ENCODE measurements at places on chromosomes 12 and 14. TPM values are rescaled to one million over a fixed set of nuclear protein-coding genes. Genes with fewer than 3 reads are reported as not detected.

Gene OR10G3
- not detected for total RNA-seq

Gene NPAS3
- not detected for total RNA-seq

Gene OASL
- total RNA-seq = 13.6 TPM

Gene PRR4
- 2.1 TPM for total RNA-seq

Gene AHNAK2
- 0.05 TPM for total RNA-seq

Gene NUAK1
- total RNA-seq = 0.14 TPM

Gene CEBPE
- total RNA-seq = 0.21 TPM

GRCh38 chr12:93982771-93983315, 165.5 kb upstream of the PLXNC1 start:
- peak overlapping the region; percentile 0 for H3K4me3 ChIP-seq
- H3K27me3 ChIP-seq = peaks cover 14% of the 10 kb centered on the region
- H3K27ac ChIP-seq = no peak overlapping the region
- H3K4me1 ChIP-seq = peaks cover 23% of the 10 kb centered on the region

DNA sequence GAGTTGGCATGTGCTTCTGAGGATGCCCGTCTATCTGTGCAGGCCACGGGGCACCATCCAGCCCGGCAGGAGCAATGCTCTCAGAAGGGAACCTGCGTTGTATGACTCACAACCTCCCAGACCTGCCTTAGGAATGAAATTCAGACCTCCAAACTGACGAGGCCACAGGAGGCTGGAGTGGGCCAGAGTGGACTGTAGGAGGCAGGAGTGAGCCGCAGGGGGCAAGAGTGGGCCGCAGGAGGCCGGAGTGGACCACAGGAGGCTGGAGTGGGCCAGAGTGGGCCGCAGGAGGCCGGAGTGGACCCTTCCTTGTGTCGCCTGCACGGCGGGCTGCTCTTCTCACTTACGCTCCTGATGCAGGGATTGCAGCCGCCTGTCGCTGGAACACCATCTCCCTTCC, 11.1 kb upstream of the FBRSL1 start:
- no peaks in the 10 kb centered on the region for H3K36me3 ChIP-seq
- H3K27me3 ChIP-seq = no peaks in the 10 kb centered on the region
- H3K4me3 ChIP-seq = no peak overlapping the region
- H3K27ac ChIP-seq = no peak overlapping the region

DNA sequence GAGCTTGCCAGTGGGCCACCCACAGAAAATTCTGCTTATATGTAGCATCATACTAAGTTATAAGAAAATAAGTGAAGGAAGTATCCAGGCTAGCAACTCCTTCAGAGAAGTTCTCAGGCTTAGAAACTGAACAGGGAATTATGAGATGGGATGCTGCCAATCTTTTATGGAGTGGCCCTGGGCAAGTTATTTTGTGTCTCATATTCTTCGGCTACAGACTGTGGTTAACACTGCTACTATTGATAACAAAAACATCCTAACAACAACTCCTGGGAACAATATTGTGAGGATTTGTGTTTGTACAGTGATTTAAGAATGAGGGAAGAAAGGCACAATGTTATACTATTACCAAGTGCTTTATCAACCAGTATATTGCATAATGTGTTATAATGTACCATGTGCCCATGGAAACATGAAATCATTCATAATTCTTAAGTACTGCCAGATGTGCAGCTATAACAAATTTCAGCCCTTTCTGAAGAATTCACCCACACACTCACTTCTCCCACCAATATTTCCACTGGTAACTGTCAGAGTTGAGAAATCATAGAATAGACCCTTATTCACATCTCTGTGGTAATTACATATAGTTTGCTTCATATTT, 113.3 kb upstream of the SOX5 start:
- H3K36me3 ChIP-seq = no peaks in the 10 kb centered on the region
- H3K27me3 ChIP-seq = no peaks in the 10 kb centered on the region
- H3K27ac ChIP-seq = no peak overlapping the region
- H3K4me3 ChIP-seq = no peak overlapping the region
- DNase-seq = no peak
- H3K4me1 ChIP-seq = no peaks in the 10 kb centered on the region

GRCh38 chr12:43100231-43100630, 451.8 kb downstream of the ADAMTS20 start:
- H3K27ac ChIP-seq = no peak overlapping the region
- no peak for DNase-seq
- no peaks in the 10 kb centered on the region for H3K4me1 ChIP-seq
- H3K36me3 ChIP-seq = no peaks in the 10 kb centered on the region
- H3K4me3 ChIP-seq = no peak overlapping the region
- no peaks in the 10 kb centered on the region for H3K27me3 ChIP-seq

- no peak overlapping the region for H3K27ac ChIP-seq
- H3K27me3 ChIP-seq = no peaks in the 10 kb centered on the region
- H3K36me3 ChIP-seq = no peaks in the 10 kb centered on the region
- no peak overlapping the region for H3K4me3 ChIP-seq
Observed at GRCh38 chr12:80811957-80812708, 95.4 kb downstream of the MYF5 start.

- H3K4me1 ChIP-seq = no peaks in the 10 kb centered on the region
- DNase-seq = no peak
- no peaks in the 10 kb centered on the region for H3K36me3 ChIP-seq
- no peaks in the 10 kb centered on the region for H3K27me3 ChIP-seq
Observed at GRCh38 chr12:88805286-88805685, 225.0 kb upstream of the KITLG start.

- H3K27ac ChIP-seq = no peak overlapping the region
- H3K4me1 ChIP-seq = no peaks in the 10 kb centered on the region
- no peak for DNase-seq
- H3K36me3 ChIP-seq = no peaks in the 10 kb centered on the region
Observed at GRCh38 chr14:58695514-58695913, 57.8 kb downstream of the DACT1 start.

- no peak overlapping the region for H3K4me3 ChIP-seq
- peaks cover 5% of the 10 kb centered on the region for H3K27me3 ChIP-seq
- peaks cover 11% of the 10 kb centered on the region for H3K4me1 ChIP-seq
Observed at GRCh38 chr12:2291182-2291832, 238.5 kb downstream of the CACNA1C start.

DNA sequence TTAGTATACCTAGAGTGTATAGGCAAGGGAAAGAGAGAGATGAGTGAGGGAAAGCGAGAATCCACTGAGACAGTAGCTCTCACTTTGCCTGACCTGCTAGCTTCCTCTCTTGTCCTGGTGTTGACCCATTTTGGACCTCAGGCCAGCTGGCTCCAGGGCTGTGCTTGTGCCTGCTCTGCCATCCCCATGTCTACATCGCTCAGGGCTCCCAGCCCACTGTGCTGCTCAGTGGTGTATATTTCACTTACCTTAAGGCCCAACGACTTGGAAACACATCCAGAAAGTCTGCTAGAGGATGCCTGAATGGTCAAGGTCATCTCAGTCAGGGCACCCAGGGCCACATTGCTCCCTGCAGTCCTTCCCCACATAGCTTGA, 964 bp upstream of the SERPINA4 start:
- DNase-seq = no peak
- no peaks in the 10 kb centered on the region for H3K27me3 ChIP-seq
- peaks cover 2% of the 10 kb centered on the region for H3K36me3 ChIP-seq
- H3K27ac ChIP-seq = no peak overlapping the region

- no peak overlapping the region for H3K27ac ChIP-seq
- no peaks in the 10 kb centered on the region for H3K4me1 ChIP-seq
- H3K4me3 ChIP-seq = no peak overlapping the region
- H3K27me3 ChIP-seq = no peaks in the 10 kb centered on the region
- no peak for DNase-seq
- H3K36me3 ChIP-seq = no peaks in the 10 kb centered on the region
Observed at GRCh38 chr12:2933586-2933985, 25.6 kb upstream of the TEAD4 start.

GRCh38 chr14:53621433-53621832, 335.2 kb downstream of the BMP4 start:
- no peaks in the 10 kb centered on the region for H3K27me3 ChIP-seq
- H3K4me3 ChIP-seq = no peak overlapping the region
- no peaks in the 10 kb centered on the region for H3K36me3 ChIP-seq
- DNase-seq = no peak

- peak; percentile 94 for DNase-seq
- H3K4me1 ChIP-seq = peaks cover 96% of the 10 kb centered on the region
- no peaks in the 10 kb centered on the region for H3K27me3 ChIP-seq
- peak overlapping the region; percentile 91 for H3K4me3 ChIP-seq
Observed at GRCh38 chr12:47812797-47813510, 6.7 kb downstream of the HDAC7 start.

DNA sequence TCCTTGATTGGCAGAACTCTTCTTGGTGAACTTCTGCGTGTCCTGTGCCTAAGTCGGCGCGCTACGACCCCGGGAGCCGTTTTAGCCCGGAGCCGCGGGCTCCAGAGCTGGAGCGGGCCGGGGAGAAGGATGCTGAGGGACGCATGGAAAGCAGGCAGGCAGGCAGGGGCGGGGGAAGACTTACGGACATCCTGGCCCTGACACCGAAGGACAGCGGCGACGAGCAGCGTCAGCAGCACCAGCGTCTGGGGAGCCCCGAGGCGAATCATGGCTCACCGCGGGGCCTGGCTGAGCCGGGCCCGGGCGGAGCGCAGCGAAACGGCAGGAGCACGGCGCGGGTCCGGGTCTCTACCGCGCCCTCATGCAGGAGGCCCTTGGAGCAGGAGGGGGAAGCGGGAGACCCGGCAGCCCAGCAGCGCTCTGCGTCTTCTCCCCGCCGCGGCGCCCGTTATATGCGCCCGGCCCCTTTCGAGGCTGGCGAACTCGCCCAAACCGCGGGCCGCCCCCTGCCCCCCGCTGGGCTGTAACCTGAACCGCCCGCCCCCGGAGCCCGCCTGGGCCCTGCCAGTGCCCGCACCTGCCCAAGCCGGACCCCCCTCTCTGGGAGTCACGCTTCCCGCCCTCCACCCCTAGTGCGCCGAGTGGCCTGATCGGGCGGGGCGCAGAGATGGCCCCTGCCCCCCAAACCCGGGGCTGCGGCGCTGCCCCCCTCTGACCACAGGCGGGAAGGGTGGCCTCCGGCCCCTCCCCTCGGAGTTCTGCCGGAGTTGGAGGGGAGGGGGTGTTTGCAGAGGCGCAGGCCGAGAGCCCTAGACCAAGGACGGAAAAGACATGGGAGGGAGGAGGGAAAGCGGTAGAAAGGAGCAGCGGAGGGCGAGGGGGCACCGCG, at the start of gene COL2A1:
Gene COL2A1, minus strand, starts transcription at position 424 of the 889 bp plus-strand sequence. Its CDS starts 155 bp downstream, at position 269.
- H3K27ac ChIP-seq = no peak within 1 kb of the TSS
- peaks cover 34% of the 10 kb centered on the region for H3K4me1 ChIP-seq
- DNase-seq = peak; percentile 46
- no peaks in the 10 kb centered on the region for H3K36me3 ChIP-seq
- peaks cover 85% of the 10 kb centered on the region for H3K27me3 ChIP-seq
- peak within 1 kb of the TSS; percentile 86 for H3K4me3 ChIP-seq

DNA sequence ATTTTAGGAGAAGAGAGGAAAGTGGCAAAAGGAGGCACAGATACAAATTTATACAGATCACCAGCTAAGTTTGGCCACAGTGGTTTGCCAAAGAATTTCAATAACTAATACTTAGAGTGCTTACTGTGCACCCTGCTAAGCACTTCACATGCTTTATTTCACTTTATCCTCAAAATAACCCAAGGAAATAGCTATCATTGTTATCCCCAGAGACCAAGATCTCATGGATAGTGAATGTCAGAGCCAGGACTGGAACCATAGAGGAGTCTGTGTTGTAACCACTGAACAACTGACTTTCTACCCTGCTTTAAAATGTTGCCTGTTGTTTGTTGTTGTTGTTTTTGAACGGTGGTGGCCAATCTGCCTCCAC, 1.3 kb upstream of the TCP11L2 start:
- peak overlapping the region; percentile 93 for H3K27ac ChIP-seq
- peaks cover 54% of the 10 kb centered on the region for H3K4me1 ChIP-seq
- H3K36me3 ChIP-seq = no peaks in the 10 kb centered on the region
- no peak for DNase-seq
- no peaks in the 10 kb centered on the region for H3K27me3 ChIP-seq

DNA sequence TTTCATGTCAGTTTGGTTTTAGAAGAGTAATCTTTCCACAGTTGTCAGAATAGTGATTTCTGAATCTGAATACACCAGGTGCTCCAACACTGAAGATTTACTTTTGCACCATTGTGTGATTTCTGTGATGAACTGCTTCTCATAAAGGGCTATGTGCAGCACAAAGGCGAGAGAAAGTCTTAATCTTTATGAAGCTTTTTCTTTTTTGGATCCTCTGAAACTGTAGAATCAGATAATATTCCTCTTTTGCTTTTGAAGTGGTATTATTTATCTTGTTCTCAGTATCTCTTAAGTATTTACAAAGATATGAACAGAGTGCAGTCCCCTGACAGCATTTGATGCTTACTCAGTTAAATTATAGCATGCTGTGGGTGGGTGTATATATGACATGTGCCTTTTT, 207.8 kb downstream of the NAV3 start:
- H3K4me3 ChIP-seq = no peak overlapping the region
- no peak overlapping the region for H3K27ac ChIP-seq
- no peak for DNase-seq
- H3K27me3 ChIP-seq = no peaks in the 10 kb centered on the region
- no peaks in the 10 kb centered on the region for H3K4me1 ChIP-seq
- no peaks in the 10 kb centered on the region for H3K36me3 ChIP-seq

DNA sequence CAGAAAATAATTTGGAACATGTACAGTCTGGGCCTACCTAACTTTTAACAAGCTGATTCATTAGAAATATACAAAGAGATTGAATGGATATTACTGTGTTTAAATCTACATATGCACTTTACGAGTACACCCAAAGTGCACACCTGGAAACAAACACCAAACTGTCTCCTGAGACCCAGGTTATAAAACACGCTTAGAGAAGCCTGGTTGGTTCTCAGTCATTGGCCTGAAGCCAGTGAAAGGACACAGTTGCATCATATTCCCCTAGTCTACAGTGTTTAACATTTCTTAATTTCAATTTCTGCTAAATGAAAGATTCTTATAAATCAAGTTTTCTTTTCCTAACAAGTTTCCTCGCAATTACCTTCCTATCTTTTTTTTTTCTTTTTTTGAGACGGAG, 209.5 kb downstream of the FBXL14 start:
- DNase-seq = no peak
- H3K27me3 ChIP-seq = no peaks in the 10 kb centered on the region
- no peak overlapping the region for H3K4me3 ChIP-seq
- no peaks in the 10 kb centered on the region for H3K36me3 ChIP-seq

DNA sequence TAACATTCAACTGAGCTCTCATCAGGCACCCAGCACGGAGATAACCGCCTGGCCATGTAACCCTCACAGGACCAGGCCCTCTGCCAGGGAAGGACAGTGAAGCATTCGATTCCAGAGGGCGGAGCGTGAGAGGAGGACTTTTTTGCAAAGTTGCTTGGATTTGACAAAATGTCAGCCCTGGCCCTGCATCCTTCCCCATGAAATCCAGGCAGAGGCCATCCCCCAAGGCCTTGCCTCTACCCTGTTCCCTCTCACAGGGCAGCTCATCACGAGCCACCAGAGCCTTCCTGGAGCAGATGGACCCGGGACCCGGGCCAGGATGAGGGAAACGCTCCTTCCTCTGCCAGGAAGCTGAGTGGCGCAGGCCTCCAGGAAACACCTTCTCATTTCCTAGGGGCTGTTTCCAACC, 17.0 kb downstream of the CAMKK2 start:
- H3K36me3 ChIP-seq = no peaks in the 10 kb centered on the region
- no peak for DNase-seq
- H3K27ac ChIP-seq = no peak overlapping the region
- peaks cover 9% of the 10 kb centered on the region for H3K4me1 ChIP-seq

DNA sequence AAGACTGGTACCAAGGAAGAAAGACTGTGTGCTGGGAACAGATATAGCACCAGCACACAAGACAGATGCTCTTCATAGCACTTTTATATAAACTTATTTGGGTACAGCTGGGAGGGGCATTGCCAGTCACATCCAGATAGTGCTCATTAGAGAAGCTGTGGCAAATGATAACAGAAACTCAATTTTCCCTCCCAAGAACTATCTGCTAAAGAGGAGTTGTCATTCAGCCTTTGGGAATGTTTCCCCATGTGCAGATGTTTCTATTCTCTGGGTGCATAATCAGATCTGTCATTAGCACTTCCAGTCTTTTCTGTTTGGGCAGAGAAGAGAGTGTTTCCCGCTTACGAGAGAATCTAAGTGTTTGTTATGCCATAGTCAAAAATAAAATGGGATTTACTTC, 714.9 kb upstream of the MDGA2 start:
- H3K4me1 ChIP-seq = no peaks in the 10 kb centered on the region
- DNase-seq = no peak
- no peak overlapping the region for H3K4me3 ChIP-seq
- H3K27me3 ChIP-seq = no peaks in the 10 kb centered on the region
